ENCODE measurements at places on chromosomes 7 and 10.

GRCh38 chr7:102036958-102037357, 219.5 kb downstream of the CUX1 start:
- no peak for DNase-seq

GRCh38 chr7:134916171-134916883, 70.0 kb upstream of the AGBL3 start:
- DNase-seq, result no peak

DNA sequence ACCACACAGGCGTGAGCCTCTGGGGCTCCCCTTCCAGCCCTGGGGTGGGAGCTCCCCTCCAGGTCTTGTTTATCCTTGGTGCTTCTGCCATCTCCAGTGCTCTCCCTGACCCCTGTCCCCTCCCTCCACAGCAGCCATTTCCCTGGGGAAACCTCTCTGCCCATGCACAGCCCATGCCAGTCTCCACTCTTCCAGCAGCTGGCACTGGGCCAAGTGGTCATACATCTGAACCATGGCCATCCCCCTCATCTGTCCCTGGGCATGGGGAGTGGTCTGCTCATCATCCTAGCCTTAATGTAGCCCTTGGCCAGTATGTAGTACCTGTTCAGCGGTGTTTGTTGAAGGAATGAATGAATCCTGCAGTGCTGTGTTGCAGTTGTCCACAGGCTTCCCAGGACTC, 172.4 kb upstream of the ZNF32 start:
- DNase-seq, result no peak

DNA sequence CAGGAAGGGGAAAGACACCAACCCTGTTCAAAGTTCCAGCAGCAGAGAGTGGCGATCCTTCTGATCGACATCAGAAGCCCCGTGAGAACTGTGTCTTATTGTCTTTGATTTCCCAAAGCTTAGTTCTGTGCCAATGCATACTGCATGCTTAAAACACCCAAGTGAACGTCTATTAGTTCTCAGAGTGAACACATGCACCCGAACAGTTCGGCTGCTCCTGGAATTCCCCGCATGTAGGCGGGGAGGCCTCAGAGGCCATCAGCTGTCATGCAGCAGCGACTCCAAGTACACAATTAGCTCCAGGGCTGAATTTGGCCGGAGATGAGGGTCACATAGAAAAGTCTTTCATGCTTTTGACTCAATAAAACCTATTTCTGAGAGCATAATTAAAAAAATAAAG, 276.9 kb downstream of the ZMYND11 start:
- no peak for DNase-seq

GRCh38 chr7:132252793-132253100, 323.5 kb downstream of the PLXNA4 start:
- no peak for DNase-seq

DNA sequence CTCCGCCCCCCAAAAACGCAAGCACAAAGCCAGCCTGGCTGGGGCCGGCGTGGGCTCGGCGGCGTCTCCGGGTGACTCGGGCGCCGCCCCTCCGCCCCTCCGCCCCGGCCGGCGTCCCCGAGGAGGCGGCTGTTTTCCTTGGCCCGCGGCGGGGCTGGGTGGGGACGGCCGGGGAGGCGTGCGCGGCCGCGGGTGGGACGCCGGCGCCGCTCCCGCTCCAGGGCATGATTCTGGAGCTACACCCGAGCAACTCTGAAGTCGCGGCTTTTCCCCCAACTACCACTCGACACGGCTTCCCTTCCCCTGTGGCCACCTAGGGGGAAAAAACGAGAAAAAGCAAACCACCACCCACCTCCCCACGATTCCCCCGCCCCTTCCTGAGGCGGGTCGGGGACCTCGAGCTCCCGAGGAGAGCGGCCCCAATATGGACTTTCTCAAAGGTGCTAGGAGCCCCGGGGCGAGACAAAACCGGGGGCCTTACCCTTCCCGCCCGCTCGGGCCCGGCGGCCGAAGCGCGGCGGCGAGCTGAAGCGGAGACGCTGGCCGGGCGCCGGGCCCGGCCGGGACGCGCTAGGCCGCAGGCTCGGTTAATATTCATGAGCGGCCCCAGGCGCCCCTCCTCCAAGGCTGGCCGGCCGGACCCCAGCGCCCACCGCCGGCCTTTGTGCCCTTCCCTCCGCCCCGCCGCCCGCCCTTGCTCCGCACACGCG, 856 bp downstream of the ARHGAP21 start:
- no peak for DNase-seq

DNA sequence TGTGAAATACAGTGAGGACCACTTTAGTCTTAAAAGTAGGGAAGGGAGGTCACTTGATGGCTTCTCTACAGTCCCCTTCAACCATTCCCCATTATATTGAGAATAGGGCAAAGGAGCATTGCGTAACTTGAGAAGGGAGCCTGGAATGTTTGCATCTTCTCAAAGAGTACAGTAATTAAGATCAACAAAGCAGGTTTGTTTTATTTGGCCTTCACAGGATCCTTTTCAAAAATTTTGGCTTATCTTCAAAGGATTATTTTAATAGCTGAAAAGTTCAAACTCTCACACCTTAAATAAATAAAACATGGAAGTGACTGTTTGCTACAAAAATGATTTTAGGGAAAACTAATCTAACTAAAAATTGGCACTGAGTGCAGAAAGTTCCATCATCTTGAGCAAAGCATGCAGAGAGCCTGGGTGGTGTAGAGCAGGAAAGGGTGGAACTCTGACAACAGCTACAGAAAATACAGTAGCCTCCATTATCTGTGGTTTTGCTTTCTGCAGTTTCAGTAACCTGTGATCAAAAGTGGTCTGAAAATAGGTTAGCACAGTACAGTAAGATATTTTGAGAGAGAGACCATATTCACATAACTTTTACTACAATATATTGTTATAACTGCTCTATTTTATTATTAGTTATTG, 214.0 kb downstream of the MDFIC start:
- DNase-seq, result no peak

DNA sequence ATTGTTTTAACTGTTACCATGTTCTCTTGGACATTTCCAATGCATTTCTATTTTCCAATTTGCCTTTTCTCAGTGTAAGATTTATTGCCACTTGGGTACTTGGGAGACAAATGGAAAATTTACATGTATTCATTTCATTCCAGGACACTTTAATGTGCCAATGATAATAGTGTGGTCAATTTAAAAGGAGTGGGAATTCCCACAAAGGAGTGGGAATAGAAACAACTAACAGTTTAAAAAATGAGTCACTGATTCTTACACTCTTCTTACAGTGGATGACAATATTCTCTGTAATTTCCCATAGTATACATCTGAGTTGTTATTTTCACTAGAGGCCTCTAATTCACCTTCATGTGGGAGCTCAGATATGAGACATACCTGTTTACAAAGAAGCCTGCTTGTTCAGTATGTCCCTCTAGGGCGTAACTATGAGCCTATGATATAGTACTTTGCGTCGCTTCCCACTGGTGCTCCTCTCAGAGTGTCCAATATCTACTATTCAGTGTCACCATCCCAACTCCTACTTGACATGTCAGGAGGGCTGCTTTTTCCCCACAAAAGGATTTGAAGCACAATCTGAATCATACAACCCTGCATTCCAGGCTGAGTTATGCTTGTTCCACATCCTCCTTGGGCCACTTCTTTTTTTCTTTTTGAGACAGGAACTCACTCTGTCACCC, 301.3 kb downstream of the PHTF2 start:
- DNase-seq, result no peak

GRCh38 chr7:85023066-85023712, 163.7 kb downstream of the SEMA3D start:
- DNase-seq, result peak; percentile 16

GRCh38 chr7:141484907-141485306, 66.3 kb upstream of the AGK start:
- no peak for DNase-seq

DNA sequence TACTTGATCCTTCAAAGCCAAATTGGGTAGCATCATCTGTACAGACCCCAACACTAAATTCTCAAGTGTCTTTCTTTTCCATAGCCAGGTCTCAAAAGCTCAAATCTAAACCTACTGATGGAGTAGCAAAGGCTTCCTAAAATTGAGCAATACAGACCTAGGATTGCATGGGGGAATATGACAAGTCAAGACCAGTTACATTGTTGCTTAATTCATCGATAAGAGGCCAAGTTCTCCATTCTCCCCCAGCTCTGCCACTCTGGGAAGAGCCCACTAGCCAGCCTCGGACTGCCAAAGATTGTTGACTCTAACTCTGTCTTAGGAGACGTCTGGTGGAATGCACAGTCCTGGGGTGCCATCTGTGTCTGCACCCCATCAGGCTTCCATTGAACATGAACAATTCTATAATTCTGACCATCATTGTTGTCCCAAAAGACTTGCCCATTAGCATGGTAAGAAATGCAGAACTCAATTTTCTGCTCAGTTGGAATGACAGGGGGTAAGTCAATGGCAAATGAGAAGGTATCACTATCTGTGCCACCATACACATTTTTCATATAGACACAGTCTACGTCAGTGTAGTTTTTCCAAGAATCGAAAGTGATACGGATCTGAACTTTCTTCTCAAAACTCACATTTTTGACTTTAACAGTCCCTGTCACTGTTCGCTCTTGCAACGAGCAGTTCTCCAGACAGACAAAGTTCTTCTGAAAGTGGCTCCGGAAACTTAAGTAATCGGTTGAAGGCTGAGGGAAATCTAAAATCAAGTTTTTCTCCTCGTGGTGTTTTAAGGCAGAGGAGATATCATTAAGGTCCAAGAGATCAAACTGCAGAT, 2.9 kb downstream of the PPP1R3C start:
- DNase-seq, result no peak

DNA sequence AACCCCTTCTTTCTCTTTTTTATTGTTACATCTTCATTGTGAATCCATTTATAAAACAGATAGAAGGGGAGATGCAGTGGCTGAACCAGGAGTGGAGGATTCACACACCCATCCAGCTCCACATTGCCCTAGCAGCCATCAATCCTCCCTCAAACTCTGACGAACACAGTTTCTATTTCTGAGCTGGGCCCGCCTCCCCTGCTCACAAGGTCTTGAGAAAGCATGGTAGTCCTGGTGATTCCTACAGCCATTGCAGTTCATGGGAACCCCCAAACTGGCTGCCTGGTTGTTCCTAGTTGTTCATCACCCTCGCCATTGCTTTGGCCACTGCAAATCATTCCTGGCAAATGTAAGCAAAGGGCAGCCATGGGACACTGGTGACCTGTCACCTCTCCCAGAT, 258.5 kb upstream of the AOAH start:
- DNase-seq, result no peak

DNA sequence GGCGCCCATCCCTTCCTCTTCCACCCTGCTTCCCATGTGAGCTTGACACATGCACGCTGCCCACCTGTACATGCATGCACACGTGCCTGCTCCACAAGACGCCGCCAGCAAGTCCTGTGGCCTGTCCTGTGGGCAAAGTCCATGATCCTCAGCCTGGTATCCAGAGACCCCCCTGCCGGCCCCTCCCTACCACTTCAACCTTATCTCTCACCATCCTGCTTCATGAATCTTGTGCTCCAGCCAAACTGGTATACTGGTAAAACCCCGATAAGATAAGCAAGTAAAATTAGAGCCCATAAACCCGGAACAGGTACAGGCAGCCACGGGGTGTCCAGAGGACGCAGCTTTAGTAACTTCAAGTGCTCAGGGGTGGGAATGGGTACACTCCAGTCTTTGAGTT, 11.8 kb upstream of the TBXAS1 start:
- no peak for DNase-seq

DNA sequence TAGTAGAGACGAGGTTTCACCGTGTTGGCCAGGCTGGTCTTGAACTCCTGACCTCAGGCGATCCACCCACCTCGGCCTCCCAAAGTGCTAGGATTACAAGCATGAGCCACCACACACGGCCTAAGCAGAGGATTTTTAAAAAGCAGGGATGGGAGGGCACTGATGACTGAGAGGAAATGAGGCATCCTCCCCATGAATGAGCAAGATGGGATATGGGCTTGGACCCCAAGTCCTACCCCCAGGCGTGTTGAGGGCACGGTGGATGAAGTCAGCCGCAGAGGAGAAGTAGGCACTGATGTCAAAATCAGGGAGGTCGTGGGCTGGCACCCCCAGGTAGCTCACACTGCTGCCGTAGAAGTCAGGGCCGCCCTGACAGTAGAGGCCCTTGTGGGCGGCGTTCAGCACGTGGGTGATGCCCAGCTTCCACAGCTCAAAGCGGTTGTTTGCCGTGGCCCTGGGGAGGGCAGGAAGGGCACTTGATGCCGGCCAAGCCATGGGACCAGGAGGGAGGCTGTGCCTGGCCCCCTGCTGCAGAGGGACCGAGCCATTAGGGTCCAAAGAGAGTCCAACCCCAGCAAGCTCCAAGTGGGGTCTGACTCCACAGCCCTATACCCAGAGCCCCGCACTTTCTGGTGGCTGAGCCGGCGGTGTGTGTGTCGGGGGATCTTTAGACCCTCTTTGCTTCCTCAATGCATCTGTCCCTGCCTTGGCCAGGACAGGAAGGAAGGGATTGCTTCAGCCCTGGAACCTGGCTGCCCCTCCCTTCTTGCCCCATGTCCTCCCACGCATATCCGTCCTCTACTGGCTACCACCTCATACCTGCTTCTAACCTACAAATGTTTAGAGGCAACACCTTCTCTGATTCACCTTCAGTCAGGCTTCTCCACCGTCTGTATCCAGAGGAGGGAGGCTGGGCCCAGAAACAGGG, 3.4 kb upstream of the SAMD8 start:
- DNase-seq, result no peak

- DNase-seq, result no peak
Measured at GRCh38 chr7:41731493-41732435, 28.9 kb upstream of the INHBA start.
